Activated naive CD8-positive, alpha-beta T cell treated with anti-CD3 and anti-CD28 coated beads for 36 hours (primary cell): ENCODE measurements at places on chromosomes 11 and 22. TPM values are rescaled to one million over a fixed set of nuclear protein-coding genes. Genes with fewer than 3 reads are reported as not detected.

- H3K36me3 ChIP-seq: no peaks in the 10 kb centered on the region
- H3K4me1 ChIP-seq: no peaks in the 10 kb centered on the region
- no peak overlapping the region for H3K4me3 ChIP-seq
- no peaks in the 10 kb centered on the region for H3K27me3 ChIP-seq
These were observed 976.2 kb downstream of the NTM start for GRCh38 chr11:132346558-132347148.

DNA sequence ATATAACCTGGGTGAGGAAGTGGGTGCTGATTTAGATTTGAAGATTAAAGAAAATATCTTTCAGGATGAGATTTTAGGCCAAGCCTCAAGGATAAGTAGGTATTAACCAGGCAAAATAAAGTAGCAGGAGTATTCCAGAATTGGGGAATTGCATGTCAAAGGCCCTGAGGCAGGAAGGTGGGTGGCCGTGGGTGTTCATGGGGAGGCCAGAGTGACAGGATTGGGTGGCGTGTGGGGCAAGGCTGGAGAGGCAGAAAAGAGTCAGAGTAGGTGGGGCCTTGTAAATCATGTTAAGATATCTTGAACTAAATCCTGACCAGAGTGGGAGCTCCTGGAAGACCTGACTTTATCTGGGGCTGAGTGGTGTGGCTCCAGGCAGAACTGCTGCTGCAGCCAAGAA, 19.7 kb upstream of the WT1 start:
- DNase-seq: no peak
- H3K4me3 ChIP-seq: no peak overlapping the region
- no peaks in the 10 kb centered on the region for H3K27me3 ChIP-seq
- H3K27ac ChIP-seq: no peak overlapping the region
- H3K36me3 ChIP-seq: no peaks in the 10 kb centered on the region

- H3K27me3 ChIP-seq: peaks cover 11% of the 10 kb centered on the region
- no peaks in the 10 kb centered on the region for H3K36me3 ChIP-seq
- H3K4me1 ChIP-seq: peaks cover 3% of the 10 kb centered on the region
- DNase-seq: peak; percentile 68
- no peak overlapping the region for H3K27ac ChIP-seq
- H3K4me3 ChIP-seq: no peak overlapping the region
These were observed 42.4 kb downstream of the KCNJ4 start for GRCh38 chr22:38412435-38413084.

DNA sequence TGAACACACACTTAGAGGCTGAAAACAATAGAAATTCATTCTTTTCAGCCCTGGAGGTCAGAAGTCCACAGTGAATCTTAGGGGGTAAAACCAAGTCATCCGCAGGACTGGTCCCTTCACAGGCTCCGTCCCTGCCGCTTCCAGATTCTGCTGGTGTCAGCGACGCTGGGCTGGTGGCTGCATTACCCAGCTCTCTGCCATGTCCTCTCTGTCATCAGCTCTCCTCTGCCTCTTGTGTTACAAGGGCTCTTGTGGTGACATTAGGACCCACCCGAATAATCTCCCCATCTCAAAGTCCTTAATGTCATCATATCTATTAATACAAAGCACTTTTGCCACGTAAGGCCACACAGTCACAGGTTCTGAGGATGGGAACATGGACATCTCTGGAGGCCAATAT, 47.7 kb upstream of the ANO1 start:
- H3K4me1 ChIP-seq: no peaks in the 10 kb centered on the region
- no peak overlapping the region for H3K27ac ChIP-seq

- no peak overlapping the region for H3K4me3 ChIP-seq
- DNase-seq: no peak
- peaks cover 46% of the 10 kb centered on the region for H3K36me3 ChIP-seq
- H3K4me1 ChIP-seq: peaks cover 78% of the 10 kb centered on the region
- no peaks in the 10 kb centered on the region for H3K27me3 ChIP-seq
These were observed 87.6 kb downstream of the STIM1 start for GRCh38 chr11:3942956-3943497.

- H3K27ac ChIP-seq: no peak overlapping the region
- no peaks in the 10 kb centered on the region for H3K36me3 ChIP-seq
- no peak for DNase-seq
- H3K4me3 ChIP-seq: no peak overlapping the region
These were observed 31.4 kb downstream of the POU2AF1 start for GRCh38 chr11:111347723-111348115.

Gene OR51E1
- total RNA-seq: not detected

Gene LDHAL6A
- not detected for total RNA-seq

- no peak overlapping the region for H3K4me3 ChIP-seq
- H3K4me1 ChIP-seq: no peaks in the 10 kb centered on the region
- peak; percentile 34 for DNase-seq
- H3K27ac ChIP-seq: no peak overlapping the region
These were observed 16.6 kb downstream of the OR8A1 start for GRCh38 chr11:124586238-124586860.
